ENCODE measurements at places on chromosomes 13 and 19. TPM values are rescaled to one million over a fixed set of nuclear protein-coding genes. Genes with fewer than 3 reads are reported as not detected.

The PDX1 gene
- not detected for total RNA-seq

The ZNF607 gene
- total RNA-seq: 8.0 TPM

The NFIC gene
- total RNA-seq: 144 TPM

The CPT1C gene
- total RNA-seq: 4.7 TPM

The CTXN1 gene
- total RNA-seq: 0.91 TPM

The ANGPTL8 gene
- total RNA-seq: 4.0 TPM

The IQCN gene
- total RNA-seq: 0.91 TPM

The TEX26 gene
- 0.15 TPM for total RNA-seq

Measured in left cardiac atrium (tissue), 4 donors.